ENCODE measurements at places on chromosomes 3 and 15. TPM values are rescaled to one million over a fixed set of nuclear protein-coding genes. Genes with fewer than 3 reads are reported as not detected.
A peak's percentile ranks its signal among the peaks of the same experiment; 100 is the strongest.

Gene TRH
- total RNA-seq: not detected

Gene UROC1
- not detected for total RNA-seq

Gene APBA2
- total RNA-seq: 18.5 TPM

Gene STX19
- not detected for total RNA-seq

Gene WDR53
- total RNA-seq: 7.8 TPM

Gene GOLGA8T
- total RNA-seq: not detected

Gene KBTBD8
- total RNA-seq: 2.6 TPM

Gene IMPG2
- 0.85 TPM for total RNA-seq

Gene ACAN
- 1.2 TPM for total RNA-seq

Gene ADAMTSL3
- total RNA-seq: 15.1 TPM

Gene TMEM266
- not detected for total RNA-seq

Gene TLNRD1
- total RNA-seq: 20.8 TPM

Gene SOX14
- total RNA-seq: not detected

Gene DOCK3
- total RNA-seq: under 0.01 TPM

Gene KLHL6
- 5.1 TPM for total RNA-seq

Gene LRRC31
- not detected for total RNA-seq

Gene CELSR3
- total RNA-seq: 0.17 TPM

Gene PIK3CB
- 16.7 TPM for total RNA-seq

- DNase-seq: no peak
These were observed 67.0 kb downstream of the CSNK1G1 start for GRCh38 chr15:64288999-64289398.

GRCh38 chr3:181752202-181752671 lies 40.5 kb downstream of the SOX2 start:
- DNase-seq: no peak

DNA sequence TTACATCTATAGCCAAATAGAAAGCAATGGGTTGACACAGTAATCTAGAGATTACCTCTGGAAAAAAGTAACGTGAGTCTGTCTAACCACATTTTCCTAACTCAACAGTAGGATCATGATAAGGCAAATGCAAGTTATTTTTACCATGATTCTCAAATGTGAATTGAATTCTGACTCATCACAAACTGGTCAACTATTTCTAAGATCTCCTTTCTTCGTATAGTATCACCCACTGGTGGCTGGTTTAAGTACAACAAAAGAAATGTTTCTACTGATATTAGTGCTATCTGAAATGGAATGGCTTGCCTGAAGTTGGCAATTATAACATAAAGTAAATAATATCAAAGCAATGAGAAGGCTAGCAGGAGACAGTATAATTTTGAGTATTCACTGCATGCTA lies 102.2 kb downstream of the ABI3BP start:
- peak; percentile 65 for DNase-seq

DNA sequence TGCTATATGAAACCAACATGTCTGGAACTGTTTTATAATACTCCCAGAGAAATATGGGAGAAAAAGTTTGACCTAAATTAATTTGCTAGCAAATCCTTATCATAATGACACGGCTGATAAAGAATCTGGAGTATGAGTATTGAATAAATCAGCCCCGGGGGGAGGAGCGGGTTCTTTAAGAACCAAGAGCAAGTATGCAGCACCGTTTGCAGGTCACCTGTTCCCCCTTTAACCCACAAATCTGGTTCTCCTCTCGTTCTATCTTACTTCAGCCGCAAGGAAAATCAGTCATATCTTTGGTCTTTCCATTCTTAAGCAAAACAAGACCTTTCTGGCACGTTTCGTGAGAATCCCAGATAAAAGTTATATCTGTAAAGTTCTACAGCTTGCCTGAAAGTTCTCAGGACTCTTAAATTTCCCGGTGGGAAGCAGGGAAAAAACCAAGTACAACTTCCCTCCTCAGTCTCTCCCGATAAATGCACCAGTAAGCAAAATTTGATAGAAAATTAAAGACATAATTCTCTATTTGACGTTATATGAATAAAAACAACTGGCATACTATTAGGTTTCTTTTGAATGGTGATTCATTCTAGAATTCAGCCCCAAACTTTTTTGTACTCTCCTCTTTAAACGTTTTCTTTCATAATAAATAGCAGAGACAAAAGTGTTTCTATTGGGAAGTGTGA lies 348.6 kb downstream of the ZBBX start:
- no peak for DNase-seq

DNA sequence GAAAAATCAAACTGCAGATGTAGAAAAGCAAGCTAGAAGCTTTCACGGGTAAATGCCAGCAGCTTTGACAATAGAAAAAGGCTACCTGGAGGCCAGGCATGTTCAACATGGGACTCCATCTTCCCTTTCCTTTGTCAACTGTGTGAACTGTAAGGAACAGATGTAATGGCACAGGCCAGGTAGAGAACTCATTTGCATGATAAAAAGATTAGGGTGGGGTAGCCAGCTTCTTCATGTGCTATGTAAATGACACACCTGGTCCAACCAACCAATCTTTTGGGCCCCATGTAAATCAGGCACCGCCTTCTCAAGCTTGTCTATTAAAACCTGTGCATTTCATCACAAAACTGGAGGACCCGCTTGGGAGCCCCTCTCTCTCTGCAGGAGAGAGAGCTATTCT lies 686.5 kb upstream of the GOLIM4 start:
- no peak for DNase-seq

DNA sequence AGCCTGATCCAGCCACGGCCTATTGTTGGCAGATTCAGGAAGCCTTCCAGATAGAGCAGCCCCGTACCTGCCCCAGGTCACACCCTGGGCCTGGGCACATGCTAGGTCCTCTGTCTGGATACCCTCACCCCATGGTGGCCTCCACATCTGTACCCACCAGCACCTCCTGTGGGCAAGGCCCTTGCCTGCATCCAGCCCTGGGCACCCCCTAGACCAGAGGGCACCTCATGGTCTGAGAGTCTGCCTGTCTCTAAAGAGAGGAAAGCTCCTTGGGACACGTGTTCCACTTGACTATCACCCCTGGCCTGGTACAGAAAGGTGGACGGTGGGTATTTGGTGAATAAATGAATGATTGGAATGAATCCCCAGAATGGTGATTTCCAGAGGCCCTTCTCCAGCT lies 8.9 kb upstream of the COMMD4 start:
- no peak for DNase-seq

DNA sequence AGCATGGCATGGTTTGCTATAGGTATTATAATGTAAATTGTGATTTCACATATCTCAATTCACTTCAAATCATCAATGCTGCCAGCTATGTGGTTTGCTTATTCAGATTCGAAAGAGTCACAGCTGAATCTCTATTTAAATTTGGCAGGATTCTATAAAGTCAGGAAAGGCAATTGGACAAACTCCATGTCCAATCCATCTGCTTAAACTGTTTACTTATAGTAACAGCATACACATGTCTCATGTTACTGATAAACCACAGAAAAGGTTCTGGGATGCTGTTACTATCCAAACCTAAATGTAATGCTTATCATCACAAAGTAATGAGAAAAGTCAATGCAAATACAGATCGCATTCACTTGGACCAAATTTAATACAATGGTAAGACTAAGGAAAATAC lies 229.7 kb downstream of the ISL2 start:
- DNase-seq: no peak

GRCh38 chr15:71434774-71435173 lies 319.5 kb downstream of the THSD4 start:
- no peak for DNase-seq

GRCh38 chr15:82122746-82123400 lies 77.1 kb upstream of the MEX3B start:
- DNase-seq: peak; percentile 24

- DNase-seq: no peak
These were observed 19.5 kb downstream of the RYK start for GRCh38 chr3:134231131-134231530.

GRCh38 chr3:128875556-128876120 lies 3.8 kb upstream of the ACAD9 start:
- DNase-seq: peak; percentile 63

DNA sequence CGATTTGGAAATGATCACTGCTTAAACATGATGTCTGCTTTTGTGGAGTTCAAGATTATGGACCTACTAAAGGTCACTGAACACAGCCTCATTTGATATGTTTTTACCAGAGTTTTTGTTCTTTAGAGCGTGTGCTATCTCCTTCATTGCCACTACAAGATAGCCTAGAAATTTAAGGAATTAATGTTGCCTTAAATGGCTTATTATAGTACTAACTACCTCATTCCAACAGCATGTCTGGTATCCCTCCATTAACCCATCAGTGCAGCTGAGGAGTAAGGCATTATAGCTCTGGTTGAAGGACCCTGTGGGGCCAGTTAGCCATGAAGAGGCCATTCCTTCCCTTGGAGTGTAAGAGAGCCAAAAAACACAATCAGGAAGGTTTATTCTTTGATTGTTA lies 2.3 kb upstream of the FAM43A start:
- DNase-seq: no peak

GRCh38 chr3:131036986-131037385 lies 10.3 kb downstream of the NEK11 start:
- DNase-seq: no peak

DNA sequence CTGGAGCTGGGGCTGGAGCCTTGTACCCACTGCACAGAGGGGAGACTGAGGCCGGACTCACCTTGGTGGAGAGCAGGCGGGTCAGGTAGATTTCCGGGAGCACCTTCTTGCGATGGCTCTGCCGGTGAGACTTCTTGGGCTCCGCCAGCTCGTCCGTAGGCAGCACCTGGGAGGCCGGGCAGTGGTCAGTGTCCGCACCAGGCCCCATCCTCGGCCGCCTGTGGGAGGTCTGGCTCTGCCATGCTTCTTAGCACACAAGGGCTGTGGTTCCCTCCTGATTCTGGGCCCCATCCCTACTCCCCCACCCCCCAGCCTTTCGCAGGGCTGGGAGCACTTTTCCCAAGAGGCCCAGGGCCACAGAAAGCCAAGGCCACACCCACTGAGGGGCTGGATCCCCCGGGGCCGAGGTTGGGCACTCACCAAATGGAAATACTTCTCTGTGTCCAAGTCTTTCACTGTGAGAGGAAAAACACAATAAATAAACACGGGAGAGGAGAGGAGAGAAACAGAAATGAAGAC lies 17.4 kb downstream of the H1-8 start:
- no peak for DNase-seq

DNA sequence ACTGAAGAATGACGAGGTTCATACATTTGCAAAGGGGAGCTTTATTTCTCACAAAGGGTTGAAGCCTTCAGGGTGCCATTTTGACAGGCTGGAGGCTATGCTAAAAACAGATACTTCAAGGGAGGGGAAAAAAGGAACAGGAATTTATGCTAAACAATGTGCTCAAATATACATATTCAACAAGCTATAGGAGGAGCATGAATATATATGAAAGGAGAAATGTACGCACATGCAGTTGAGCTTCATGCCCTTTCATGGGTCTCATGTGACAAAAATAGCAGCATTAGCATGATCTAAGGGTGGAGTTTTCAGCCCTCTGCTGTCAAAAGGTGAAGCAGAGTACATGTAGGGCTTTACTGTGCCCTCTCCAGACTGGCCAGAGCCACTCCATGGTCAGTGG lies 44.3 kb upstream of the FSIP1 start:
- no peak for DNase-seq

GRCh38 chr3:144770281-144770680 lies 798.7 kb downstream of the DIPK2A start:
- peak; percentile 34 for DNase-seq

DNA sequence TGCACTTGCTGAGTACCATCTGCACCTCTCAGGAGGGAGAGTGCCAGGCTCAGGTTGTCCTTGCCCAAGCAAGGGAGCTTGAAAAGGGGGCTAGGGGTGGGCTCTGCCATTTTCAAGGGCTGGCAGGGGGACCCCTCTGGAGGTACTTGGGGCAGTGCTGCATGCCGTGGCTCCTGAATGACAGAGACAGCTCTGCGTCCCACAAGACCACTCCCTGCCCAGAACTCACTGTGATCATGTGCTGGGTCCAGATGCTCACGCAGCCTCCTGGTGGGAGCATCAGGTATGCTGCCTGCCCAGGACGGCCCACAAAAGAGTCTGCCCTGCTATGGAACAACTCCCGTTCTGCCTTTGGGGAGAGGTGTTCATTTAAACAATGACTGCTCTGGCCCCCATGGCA lies 165.2 kb downstream of the GOLGA6L4 start:
- no peak for DNase-seq

- DNase-seq: no peak
These were observed 324.6 kb downstream of the MFSD1 start for GRCh38 chr3:159126261-159127020.

DNA sequence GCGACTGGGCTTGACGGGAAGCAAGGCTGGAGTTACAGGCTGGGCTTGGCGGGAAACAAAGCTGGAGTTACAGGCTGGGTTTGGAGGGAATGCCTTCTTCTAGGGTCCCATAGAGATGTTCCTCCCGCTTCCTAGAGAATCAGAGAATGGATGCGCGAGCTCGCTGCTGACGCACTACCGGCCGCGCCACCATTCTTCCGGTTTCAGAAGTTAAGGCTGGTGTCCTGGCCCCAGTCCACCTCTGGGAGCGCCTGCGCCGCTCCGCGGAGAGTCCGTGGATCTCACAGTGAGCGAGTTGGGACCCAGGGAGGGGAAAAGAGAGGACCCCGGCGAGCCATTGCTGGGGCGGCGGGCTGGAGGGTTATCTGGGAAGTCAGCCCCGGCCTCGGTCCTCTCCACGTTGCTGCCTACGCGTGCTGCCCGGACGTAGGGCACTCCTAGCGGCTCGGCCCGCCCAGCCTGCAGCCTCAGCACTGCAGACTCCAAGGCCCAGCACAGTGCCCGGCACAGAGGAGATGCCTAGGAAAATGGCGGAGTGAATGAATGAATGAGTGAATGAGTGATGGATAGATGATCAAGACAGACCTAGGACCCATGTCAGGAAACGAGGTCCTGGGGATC lies at the start of gene ZNF502:
Gene ZNF502 (plus strand): TSS at position 206 of the 621 bp plus-strand sequence. CDS start 7,602 bp downstream, outside the sequence.
- DNase-seq: peak; percentile 92

GRCh38 chr3:53806182-53807116 lies 39.8 kb downstream of the CHDH start:
- no peak for DNase-seq

GRCh38 chr15:36882487-36883131 lies 217.7 kb downstream of the MEIS2 start:
- DNase-seq: no peak

DNA sequence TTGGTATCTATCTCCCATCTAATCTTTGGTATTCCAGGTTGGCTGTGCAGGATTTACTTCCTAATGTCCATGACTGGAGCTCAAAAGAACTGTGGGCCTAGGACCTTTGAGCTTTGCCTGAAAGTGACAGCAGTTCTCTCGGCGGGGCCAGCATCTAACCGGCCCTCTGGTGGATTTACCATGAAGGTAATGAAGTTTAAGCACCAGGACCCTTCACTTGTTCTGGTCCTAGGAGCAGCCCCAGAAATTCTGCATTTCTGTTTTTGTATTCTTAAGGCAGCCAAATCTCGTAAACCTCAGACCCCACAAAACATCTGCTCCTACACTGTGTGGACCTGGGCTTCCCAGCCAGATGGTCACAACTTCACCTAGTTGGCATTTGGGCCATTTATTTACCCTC lies 13.0 kb downstream of the CALML4 start:
- DNase-seq: no peak

- no peak for DNase-seq
These were observed 904.3 kb downstream of the NSUN3 start for GRCh38 chr3:94967196-94967595.
